Activated CD8-positive, alpha-beta memory T cell treated with anti-CD3 and anti-CD28 coated beads, Interleukin-2, amount 50 U/mL, for 4 hours (primary cell): ENCODE measurements at places on chromosomes 1 and 21.

DNA sequence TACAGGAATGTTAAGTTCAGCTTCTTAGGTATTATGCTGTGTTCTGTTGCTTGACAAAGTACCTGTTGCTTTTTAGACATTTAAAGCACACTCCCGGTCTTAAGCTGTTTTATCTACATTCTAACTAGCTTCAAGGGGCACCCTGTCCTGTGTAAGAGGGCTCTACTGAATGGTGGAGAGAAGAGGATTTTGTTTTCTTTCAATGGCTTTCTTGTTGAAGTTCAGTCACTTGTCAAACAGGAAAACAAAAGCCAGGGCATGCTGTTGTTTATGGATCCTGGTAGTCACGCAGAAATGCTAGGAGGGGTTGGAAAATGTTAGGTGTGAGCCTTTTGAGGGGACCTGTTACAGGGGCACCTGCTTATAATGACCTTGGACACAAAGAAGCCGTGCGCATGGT lies 30.7 kb downstream of the PGM1 start:
- no peak for DNase-seq

GRCh38 chr21:25385911-25386474 lies 221.3 kb downstream of the MRPL39 start:
- no peak for DNase-seq

GRCh38 chr1:227391879-227392278 lies 73.6 kb upstream of the CDC42BPA start:
- DNase-seq, result no peak

DNA sequence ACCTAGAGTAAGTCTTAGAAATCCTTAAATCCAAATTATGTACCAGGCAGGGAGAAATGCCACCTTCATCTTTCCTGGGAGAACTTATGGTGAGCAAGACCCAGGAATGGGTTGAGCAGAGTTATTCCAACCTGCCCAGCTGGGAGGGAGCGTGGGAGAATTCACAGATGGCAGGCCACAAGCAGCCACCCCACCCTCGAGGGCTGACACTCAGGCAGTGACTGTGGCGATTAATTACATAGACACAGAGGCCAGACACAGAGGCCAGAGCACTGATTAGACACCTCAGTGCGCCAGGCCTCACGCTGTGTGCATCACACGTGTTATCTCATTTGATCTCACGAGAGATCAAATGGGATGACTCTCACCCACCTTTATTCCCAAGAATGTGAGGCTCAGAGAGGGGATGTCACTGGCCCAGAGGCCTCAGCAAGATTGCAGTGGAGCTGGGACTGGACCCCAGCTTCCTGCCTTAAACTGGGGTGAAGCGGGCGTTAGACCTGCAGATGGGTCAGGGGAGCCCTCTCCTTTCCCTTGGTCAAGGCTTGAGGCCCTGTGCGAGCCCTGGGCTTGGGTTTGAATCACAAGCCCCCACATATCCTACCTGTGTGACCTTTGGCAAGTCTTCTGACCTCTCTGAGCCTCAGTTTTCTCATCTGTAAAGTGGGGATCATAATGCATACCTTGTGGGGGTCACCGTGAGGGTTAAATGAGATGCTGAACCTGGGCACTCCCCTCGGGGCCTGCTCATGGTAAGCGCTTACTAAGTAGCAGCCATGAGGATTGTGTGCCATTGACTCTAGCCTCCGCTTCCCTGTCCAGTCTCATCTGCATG lies 28.8 kb upstream of the PADI4 start:
- DNase-seq, result no peak

GRCh38 chr1:33275706-33276572 lies 19.6 kb downstream of the ZNF362 start:
- DNase-seq, result no peak

DNA sequence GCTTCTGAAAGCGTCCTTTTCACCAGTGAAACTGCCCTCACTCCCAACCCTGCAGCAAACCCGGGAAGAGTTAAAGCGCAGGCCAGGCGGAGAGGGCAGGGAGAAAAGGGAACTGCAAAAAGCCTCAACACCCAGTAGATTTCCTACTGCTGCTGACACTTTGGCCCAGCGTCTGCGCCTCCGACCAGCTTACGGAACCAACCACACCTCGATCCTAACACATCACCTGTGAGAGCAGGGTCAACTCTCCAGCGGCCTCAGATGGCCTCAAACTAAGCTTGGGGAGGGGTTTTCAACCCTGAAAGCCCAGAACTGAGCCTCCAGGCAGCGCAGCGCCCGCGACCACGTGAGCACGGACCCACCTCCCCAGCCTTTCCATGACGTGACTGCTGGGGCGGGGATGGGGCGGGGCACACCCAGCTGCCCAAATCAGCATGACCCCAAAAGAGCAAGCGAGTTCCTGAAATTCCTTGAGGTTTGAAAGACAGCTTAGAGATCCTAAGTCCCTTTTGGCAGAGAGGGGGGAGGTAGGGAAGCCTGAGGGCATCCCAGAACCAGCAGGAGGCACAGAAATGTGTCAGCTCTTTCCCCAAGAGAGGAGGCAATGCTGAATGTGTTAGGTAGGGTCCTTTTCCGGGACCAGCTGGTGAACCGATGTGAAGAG lies 59.1 kb downstream of the ITPKB start:
- peak; percentile 84 for DNase-seq

- DNase-seq, result peak; percentile 48
Observed at GRCh38 chr1:89739013-89739843, 81.6 kb upstream of the LRRC8D start.

DNA sequence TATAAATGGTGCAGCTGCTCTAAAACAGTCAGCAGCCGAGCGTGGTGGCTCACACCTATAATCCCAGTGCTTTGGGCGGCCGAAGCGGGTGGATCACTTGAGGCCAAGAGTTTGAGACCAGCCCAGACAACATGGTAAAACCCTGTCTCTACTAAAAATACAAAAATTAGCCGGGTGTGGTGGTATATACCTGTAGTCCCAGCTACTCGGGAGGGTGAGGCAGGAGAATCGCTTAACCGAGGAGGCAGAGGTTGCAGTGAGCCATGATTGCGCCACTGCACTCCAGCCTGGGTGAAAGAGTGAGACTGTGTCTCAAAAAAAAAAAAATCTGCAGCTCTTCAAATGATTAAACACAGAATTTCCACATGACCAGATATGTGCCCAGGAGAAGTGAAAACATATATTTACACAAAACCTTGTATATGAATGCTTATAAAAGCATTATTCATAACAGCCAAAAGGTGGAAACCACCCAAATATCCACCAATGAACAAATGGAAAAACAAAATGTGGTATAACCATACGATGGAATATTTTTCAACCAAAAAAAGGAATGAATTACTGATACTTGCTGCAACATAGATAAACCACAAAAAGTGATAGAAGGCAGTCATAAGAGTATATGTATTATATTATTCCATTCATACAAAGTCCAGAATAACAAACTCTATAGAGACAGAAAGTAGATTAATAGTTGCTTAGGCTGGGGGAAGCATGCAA lies 14.1 kb downstream of the EPS15 start:
- no peak for DNase-seq

GRCh38 chr21:39313042-39313570 lies 326 bp downstream of the BRWD1 start:
- DNase-seq, result peak; percentile 29

DNA sequence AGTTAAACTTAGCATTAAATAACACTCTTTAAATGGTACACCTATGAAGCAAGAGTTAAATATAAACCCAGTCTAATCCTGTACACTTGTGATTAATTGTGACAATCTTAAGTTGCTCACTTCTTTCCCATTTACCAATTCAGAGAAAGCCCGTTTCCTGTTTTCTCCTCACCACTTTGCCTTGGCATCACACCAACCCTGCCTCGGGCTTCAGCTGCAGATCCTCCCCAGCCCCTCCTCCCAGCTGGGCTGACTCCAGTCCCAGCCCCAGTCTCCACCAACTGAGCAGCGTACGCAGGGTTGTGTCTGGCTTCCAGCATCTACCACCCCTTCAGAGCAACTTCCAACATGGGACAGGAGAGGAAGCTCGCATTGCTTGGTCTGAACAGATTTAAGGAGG lies 4.1 kb downstream of the PYCR2 start:
- DNase-seq, result no peak

DNA sequence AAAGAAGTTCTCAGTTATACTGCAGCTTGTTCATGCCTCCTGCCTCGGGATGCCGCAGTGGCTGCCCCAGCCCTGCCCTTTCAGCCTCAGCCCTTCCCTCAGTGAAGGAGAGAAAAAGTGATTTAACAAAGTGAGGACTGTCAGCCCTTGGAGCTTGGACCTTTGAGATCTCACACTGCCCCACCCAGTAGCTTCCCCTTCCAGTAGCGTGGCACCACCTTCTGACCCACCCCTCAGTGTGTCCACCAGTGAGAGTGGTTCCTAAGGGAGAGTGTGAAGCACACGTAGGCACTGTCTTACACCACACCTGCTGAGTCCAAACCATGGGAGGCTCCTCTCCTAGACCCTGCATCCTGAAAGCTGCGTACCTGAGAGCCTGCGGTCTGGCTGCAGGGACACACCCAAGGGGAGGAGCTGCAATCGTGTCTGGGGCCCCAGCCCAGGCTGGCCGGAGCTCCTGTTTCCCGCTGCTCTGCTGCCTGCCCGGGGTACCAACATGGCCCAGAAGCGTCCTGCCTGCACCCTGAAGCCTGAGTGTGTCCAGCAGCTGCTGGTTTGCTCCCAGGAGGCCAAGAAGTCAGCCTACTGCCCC lies at the start of gene CDA:
CDA (plus strand) TSS at position 464 of the 592 bp plus-strand sequence; CDS start at position 497, 33 bp downstream.
- DNase-seq, result no peak

DNA sequence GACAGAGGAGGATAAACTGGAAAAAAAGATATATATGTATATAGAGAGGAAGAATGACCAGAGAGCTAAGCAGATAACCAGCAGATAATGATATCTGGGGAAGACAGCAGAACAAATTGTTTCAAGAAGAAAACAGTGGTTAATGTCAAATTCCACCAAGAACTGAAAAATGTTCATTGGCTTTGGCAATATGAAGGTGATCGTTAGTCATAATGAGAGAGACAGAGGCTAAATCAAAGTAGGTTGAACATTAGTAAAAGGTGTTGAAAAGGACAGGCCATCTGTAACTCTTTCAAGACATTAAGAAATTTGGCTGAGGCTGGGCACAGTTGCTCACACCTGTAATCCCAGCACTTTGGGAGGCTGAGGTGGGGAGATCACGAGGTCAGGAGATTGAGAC lies 25.3 kb upstream of the CR2 start:
- no peak for DNase-seq

DNA sequence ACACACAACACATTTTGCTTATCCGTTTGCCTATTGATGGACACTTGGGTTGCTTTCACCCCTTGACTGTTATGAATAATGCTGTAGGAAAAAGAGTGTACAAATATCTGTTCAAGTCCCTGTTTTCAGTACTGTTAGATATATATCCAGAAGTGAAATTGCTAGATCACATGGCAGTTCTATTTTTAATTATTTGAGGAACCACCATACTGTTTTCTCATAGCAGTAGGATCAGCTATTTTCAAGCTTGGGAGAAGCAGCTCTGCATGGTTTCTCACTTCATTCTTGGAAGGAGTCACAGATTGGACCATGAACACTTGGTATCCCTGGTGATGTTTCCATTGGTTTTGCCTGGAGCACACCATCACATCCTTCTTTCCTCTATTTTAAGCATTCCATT lies 114.4 kb upstream of the ZP4 start:
- DNase-seq, result no peak

DNA sequence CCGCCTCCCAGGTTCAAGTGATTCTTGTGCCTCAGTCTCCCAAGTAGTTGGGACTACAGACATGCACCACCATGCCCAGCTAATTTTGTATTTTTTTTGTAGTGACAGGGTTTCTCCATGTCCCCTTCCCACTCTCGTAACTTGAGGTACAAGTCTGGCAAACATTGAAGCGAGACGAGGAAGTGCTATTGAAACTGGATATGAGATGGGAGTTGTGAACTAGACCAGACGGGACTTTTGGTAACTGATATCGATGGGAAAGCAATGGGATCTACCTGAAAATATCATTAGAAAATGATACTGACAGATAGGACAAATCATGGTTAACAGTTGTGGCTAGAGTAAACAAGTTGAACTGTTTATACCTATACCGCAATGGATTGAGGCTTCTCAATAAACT lies 95.2 kb upstream of the TRABD2B start:
- DNase-seq, result no peak

DNA sequence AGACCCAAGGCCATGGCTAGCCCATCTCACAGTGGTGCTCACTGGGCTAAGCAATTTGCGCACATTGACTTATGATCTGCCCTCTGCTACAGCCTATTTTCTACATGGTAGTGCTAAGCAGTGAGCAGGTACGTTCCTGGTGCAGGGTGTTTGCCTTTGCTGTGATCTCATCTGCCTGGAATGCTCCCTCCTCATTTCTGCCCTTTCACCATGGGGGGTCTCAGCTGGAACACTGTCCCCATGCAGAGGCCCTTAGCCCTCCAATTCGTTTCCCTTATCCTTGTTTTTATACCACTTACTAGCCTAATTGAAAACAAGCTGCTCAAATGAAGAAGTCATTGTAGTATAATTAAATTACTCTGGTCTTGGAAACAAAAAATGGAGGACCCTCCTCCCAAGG lies 2.0 kb upstream of the B3GALT5 start:
- no peak for DNase-seq

DNA sequence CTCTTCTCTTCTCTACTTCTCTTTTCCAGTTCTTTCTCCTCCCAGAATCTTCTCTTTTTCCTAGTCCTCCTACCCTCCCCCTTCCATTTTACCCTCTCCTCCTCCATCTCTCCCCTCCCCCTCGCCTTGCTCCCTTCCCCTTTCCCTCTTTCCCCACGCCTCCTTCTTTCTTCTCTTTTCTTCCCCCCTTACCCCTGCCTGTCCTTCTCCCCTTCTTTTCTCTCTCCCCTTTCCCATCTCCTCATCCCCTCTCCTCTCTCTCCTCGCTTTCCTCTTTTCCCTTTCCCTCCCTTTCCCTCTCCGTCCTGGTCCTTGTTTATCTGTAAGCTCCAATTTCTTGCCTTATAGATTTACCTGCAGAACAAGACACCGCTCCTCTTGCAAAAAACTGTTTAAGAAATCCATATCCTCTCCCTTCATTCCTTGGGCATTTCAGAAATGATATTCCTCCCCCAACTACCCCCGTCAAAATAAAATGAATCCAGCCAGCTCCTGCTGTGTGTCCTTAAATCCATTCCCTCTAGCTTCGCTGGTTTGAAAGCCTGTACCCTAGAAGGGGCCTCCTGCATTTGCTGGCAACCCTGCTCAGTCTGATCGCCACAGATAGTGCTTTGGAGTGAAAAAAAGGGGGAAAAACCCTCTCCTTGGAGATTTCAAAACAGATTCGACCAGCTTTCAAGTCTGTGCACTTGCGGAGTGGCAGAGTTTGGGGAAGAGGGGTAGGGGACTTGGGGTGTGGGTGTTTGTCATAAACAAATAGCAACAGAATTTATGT lies 89.4 kb downstream of the PAPPA2 start:
- no peak for DNase-seq

DNA sequence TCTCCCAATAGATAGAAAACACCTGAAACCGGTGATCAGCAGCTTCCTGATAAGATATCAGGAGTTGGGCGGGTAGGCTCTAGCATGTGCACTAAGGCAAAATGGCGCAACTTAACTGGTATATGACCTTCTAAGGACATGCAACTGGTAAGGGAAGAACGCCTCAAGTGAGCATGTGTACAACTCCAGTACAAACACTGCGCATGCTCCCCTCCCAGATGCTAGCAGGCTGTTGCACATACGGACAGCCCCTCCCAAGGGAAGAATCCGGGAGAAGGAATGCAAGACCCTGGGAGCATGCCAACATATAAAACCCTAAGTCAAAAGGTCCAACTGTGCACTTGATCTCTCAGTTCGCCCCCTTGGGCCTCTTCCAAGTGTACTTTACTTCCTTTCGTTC lies 110.8 kb downstream of the TSEN15 start:
- no peak for DNase-seq

- DNase-seq, result no peak
Observed at GRCh38 chr1:203036537-203036936, 10.2 kb downstream of the PPFIA4 start.

- DNase-seq, result no peak
Observed at GRCh38 chr21:36254106-36254941, 65.7 kb upstream of the MORC3 start.

GRCh38 chr1:106846656-106847055 lies 209.8 kb upstream of the PRMT6 start:
- no peak for DNase-seq
